ENCODE measurements at places on chromosomes 5 and 9.
A peak's percentile ranks its signal among the peaks of the same experiment; 100 is the strongest.

GRCh38 chr9:18942801-18943200 lies 90.2 kb downstream of the SAXO1 start:
- peak; percentile 27 for DNase-seq

- DNase-seq: peak; percentile 57
Measured at GRCh38 chr9:114116126-114116747, 17.1 kb upstream of the KIF12 start.

DNA sequence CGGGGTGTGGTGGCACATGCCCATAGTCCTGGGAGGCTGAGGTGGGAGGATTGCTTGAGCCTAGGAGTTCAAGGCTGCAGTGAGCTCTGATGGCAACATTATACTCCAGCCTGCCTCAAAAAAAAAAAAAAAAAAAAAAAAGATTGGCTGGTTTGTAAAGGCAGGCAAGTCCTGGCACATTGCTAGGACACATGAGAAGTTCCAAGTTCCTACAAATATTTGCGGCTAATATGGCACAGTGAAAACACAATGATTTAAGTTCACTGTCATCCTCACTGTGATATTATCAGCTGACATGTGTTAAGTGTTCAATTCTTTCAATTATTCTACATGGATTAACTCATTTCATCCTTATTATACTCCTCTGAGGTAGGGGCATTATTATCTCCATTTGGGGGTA lies 20.1 kb downstream of the TMEM268 start:
- no peak for DNase-seq

GRCh38 chr5:113039229-113039933 lies 62.8 kb downstream of the DCP2 start:
- DNase-seq: no peak

- peak; percentile 76 for DNase-seq
Measured at GRCh38 chr5:176543428-176544182, 5.5 kb upstream of the CDHR2 start.
